ENCODE measurements at places on chromosomes 5 and 9. TPM values are rescaled to one million over a fixed set of nuclear protein-coding genes. Genes with fewer than 3 reads are reported as not detected.

DNA sequence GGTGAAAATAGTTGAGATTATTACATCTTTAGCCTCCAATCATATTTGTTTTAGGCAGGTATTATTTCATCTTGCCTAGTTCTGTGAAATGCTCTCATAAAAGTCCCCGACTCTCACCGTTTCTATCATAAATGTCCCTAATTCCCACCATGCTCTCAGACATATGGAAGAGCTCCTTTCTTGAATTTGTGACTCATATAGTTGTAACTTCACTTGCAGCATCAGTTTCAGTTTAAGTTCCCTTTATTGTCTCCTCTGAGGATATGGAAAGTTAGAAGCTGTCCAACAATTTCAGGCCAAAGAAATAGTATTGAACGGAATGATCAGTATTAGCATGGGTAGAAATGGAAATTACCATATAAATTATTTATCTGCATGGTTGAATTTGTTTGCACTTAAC lies 187.5 kb upstream of the NR4A3 start:
- no peak for DNase-seq
- no peak overlapping the region for H3K4me3 ChIP-seq
- H3K27ac ChIP-seq: no peak overlapping the region
- H3K36me3 ChIP-seq: no peaks in the 10 kb centered on the region

GRCh38 chr5:159304961-159305595 lies 25.2 kb downstream of the IL12B start:
- H3K4me3 ChIP-seq: no peak overlapping the region
- H3K27me3 ChIP-seq: peaks cover 5% of the 10 kb centered on the region
- no peak overlapping the region for H3K27ac ChIP-seq
- H3K4me1 ChIP-seq: peaks cover under 1% of the 10 kb centered on the region
- DNase-seq: no peak

- DNase-seq: no peak
- H3K27me3 ChIP-seq: no peaks in the 10 kb centered on the region
- no peaks in the 10 kb centered on the region for H3K4me1 ChIP-seq
- H3K27ac ChIP-seq: no peak overlapping the region
These were observed 39.8 kb upstream of the NUDT12 start for GRCh38 chr5:103602438-103602837.

DNA sequence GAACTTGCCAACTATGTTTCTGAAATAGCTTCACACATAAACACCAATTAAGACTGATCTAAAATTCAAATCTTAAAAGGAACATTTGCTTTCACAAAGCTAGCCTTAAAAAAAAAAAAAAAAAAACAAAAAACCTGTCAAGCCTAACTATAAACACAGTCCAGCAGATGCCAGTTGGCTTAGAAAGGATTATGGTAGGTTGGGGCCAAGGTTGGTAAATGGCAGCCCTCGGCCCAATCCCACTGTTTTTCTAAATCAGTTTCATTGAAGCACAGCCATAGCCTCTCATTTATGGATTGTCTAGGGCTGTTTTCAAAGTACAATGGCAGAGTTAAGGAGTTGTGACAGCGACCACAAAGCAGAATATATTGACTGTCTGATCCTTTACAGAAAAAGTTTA lies 75.7 kb upstream of the FRRS1L start:
- DNase-seq: no peak
- H3K36me3 ChIP-seq: no peaks in the 10 kb centered on the region
- H3K27ac ChIP-seq: no peak overlapping the region
- H3K27me3 ChIP-seq: peaks cover 8% of the 10 kb centered on the region
- H3K4me1 ChIP-seq: no peaks in the 10 kb centered on the region

Gene PCDHGA5
- not detected for total RNA-seq

Gene SOX30
- not detected for total RNA-seq

Gene NXNL2
- total RNA-seq: not detected

Gene TUSC1
- 0.14 TPM for total RNA-seq

All from CD4-positive, alpha-beta T cell (primary cell).